ENCODE measurements at places on chromosomes 5 and 9.

DNA sequence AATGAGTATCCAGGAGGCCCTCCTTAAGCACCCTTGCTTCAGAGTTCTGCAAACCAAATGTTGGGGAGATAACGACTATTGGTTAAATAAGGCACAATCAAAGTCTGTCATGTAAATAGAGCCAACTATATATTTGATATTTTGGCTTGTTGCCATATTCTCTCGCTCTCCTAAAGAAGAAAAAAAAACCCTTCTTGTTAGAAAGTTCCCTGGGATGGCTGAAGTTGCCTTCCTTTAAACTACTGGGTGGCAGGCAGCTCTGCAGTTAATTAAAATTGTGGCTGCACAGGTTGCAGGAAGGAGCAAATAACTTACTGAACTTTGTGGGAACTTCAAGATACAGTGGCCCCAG, 227.0 kb upstream of the ANKRD55 start:
- DNase-seq: no peak

DNA sequence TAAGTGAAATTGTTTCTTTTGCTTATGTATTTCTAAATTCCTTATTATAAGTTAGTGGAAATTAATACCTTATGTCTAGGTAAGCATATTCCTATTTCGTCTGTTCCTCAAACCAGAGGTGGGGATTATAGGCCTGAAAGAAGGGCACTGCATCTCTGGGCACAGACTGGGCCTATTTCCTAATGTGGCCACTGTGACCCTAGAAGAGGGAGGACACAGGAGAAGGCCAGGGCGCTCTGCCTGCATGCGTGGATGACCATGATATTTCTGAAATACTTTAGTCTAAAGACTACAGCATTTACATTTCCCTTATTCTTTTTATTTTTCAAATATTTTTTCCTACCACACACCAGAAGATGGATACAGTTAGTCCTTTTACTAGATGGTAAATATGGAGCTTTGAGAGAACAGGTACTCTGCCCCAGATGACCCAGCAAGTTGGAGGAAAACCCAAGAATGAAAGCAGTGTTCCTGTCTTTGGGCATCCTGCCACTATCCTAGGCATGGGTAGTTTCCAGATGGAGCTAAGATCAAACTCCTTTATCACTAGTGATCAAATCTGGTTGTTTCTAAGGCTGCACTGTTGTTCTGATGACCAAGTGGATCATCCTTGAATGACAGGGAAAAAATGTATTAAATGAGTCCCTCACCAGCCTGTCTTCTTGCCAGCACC, 27.8 kb downstream of the RUSC2 start:
- no peak for DNase-seq

GRCh38 chr5:126377424-126377823, 45.8 kb upstream of the GRAMD2B start:
- DNase-seq: no peak

- DNase-seq: no peak
Measured at GRCh38 chr9:20041697-20042081, 252.9 kb upstream of the SLC24A2 start.

- no peak for DNase-seq
Measured at GRCh38 chr5:66694036-66694435, 97.8 kb downstream of the MAST4 start.

GRCh38 chr9:98095401-98095800, 23.6 kb downstream of the TRIM14 start:
- DNase-seq: no peak

DNA sequence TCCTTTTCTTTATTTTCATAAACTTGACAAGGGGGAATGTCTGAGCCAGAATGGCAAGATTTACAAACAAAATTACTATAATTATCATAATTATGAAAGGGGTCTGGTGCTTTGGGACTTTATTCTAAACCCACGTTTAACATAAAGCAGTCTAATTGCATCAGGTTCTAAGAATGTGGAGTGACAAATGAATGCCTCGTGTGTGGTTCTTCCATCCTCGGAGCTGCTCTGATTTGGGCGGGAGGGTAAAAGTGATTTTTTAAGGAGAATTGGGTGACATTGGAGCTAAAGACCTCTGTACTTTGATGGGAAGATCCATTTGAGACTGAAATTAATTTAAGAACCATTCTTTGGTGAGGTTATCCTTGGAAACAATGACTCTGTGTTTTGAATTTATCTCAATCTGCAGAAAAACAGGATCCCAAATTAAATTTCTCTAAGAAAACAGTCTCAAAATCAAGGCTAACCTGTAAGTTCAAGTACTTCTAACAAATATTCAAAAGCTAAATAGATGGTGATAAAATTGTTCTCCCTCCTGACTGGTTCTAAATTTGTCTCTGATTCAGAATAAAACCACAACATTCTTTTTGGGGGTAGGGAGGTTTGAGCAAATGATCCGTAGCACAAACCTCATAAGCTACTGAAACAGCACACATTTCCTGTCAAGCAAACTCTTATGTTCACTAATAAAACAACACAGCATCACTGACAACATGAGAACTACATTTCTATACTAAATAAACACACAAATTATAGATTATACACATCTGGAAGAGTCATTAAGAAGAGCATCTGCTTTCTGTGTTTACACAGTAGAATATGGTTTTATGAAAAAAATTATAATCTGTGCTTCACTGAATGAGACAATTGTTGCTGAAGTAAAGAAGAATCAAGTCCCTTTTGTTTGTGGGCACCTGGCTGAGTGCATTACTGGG, 85.5 kb downstream of the DCP2 start:
- DNase-seq: peak; percentile 80

DNA sequence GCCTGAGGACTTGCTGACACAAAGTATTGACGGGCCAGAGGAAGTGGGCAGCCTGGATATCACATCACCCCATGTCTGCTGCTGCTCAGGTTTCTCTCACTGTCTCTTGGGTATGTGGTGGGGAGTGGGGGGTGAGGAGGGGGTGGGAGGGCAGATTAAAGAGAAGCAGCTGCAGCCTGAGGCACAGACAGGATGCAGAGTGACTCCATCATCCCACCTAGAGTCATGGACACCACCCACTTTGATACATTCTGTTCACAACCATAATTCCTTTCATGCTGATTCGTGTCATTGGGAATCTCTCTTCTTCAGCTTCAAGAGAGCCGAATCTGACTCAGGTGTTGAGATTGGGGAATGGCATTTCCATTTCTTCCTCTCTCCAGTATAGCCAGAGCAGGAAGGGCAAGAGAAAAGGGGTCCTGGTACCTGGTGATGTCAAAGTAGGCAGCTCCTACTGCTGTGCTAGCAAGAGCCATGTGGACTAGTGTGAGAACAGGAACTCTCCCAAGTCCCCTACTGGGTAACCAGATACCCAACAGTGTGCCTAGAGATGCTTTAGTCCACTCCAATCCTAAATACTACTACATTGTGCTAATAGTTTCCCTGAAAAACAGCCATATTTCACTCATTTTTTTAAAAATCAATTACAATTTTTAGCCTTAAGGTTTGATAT, 22.4 kb downstream of the GRAMD2B start:
- DNase-seq: peak; percentile 13

DNA sequence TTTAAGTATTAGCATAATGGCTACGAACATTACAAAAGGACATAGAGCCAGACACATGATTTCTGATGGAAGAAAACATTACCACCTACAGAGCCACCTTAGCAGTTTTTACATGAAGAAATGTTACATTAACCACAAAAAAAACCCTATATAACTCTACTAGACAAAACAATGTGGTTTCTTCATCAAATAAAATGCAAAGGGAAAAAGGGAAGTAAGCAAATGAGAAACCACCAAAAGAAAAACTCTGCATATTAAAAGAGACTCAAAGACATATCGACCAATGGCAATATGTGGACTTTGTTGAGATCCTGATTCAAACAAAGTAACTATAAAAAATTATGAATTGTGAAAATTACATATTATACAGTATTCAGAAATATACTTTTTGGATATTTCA, 132.7 kb downstream of the TSSK1B start:
- DNase-seq: no peak

DNA sequence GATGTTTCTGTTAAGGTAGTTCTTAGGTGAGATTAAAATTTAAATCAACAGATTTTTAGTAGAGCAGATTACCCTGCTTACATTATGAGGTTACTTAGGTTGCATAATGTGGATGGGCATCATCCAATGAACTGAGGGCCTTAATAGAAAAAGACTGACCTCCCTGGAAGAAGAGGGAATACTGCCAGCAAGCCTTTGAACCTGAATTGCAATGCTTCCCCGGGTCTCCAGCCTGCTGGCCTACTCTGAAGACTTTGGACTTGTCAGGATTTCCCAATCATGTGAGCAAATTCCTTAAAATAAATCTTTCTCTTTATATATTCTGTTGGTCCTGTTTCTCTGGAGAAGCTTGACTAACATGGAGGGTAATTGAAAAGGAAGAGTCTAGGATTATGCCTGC, 542.1 kb upstream of the ARRDC3 start:
- no peak for DNase-seq
